Stimulated activated CD4-positive, alpha-beta T cell treated with anti-CD3 and anti-CD28 coated beads, Interleukin-1b, Interleukin-23, amount 100 ng/mL, for 24 hours (primary cell): ENCODE measurements at places on chromosomes 4 and X.

DNA sequence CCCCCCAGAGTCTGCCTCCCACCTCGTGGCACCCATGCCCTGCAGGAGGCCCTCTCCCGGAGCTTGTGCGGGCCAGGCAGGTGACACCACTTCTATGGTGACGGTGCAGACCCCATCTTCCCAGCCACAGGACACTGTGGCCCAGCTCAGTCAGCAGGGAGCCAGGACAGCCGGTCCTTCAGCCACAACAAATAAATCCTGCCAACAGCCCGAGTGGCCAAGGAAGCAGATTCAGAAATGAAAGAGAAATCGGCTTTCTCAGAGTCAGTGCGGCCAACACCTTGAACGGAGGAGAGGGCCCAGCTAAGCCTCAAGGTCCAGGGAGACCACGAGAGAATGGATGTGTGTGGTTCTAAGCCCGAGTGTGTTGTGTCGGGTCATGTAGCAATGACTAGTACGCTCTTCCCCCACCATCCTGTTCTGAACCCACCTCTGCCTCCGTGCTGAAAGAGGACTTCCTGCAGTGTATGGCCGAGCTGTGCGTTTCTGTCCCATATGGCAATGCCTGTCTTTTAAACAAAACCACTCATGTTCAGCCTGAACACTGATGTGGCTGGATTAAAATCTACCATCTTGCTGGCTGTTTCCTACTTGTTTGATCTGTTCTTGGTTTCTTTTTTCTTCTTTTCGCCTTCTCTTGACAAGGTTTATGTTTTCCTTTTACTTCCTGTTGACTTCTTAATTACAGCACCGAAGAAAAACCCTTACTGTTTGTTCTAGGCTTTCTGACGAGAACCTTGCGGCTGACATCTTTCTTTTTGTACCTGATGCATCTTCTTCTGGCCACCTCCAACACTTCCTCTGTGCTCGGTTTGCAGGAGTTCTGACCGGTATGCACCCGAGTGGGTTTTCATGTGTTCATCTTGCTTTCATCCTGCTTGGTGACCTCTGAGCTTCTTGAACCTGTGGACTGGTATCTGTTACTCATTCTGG is 53.1 kb downstream of the GAK start:
- DNase-seq: no peak

DNA sequence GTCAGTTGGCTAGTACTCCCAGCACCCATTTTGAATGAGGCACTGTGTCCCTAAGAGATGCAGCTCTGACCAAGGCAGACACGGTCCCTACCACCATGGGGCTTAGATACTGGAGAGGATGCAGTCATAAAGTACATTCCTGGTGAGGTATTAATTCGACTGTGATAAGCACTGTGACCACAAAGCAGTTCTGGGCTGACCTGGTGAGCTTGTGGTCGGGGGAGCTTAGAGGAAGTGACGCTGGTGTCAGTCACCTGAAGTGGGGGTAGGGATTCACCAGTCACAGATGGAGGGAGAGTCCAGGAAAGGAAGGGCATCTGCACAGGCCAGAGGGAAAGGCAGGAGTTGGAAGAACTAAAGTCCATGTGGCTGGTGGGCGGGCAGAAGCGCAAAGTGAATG is 15.8 kb upstream of the CLTRN start:
- no peak for DNase-seq

DNA sequence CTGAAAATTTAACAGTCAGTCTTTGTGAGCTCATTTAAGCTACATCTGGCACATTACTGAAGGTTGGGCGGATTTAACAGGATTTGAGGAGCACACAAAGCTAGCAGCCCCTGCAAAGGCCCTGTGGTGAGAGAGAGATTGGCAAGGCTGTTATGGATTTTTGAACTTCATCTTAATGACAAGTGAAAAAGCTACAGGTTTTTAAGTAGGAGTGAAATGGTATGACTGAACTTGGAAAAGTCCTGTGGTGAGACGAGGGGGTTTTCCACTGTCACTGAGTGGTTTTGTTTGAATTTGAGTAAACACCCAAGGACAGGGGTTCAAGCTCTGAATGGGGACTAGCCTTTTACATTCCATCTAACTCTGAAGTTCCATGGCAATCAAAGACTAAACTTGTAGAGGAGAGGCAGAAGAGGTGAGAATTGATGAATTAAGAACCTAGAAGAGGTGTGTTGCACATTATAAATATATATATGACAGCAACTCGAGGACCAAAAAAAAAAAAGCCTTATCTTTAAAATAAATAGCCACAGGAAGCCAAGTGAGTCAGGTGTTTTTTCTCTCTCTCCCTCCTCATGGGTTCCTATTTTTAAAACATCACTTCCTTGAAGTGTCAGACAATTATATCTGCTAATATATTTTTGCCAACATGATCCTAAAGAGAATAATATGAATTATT is 47.8 kb upstream of the CLNK start:
- DNase-seq: no peak

DNA sequence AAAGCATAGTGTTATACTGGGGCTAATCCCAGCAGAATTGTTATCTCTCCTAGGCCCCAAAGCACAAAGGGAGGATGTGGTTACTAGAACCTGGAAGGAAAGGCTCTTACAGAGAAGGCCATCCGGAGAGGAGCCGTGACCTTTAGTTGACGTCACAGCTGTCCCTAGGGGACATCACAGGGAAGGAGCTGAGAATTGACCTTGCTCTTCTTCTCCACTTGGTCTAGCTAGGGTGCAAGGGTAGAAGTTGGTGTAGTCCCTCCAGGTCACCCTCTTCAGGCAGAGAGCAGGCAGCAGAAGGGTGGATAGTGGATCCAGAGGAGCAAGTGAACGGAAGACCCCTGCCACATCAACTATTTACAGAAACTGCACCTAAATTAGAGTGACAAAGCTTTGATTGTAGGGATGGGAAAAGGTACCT is 22.8 kb upstream of the FGF2 start:
- no peak for DNase-seq

DNA sequence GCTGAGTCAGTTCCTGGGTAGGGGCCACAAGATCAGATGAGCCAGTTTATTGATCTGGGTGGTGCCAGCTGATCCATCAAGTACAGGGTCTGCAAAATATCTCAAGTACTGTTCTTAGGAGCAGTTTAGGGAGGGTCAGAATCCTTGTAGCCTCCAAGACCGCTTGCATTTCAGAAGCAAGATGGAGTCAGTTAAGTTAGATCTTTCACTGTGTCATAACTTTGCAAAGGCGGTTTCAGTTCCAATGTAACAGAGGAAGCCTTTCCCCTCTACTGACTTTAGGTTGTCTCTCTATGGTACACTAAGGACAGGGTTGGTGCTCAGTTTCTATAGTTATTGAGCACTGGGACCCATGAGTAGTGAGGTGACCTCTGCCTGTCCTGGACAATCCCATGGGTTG is 127.3 kb upstream of the WDR1 start:
- DNase-seq: no peak

DNA sequence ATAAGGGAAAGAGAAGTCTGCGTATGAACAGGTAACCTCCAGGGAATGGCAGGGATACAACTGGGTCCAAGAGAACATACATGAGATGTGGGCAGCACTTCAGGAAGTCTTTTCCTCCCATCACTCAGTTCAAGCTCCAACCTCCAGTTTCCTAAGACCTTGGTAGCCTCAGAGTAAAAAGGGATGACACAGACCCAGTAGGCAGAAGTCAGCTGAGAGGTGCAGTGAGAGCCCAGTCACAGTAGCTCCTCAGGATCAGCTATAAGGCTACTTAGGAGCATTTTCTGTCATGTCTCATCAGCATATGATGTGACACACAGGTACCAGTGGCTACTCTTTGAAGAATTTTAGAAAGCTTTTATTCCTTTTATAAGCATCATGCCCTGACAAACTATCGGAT is 12.5 kb upstream of the STS start:
- no peak for DNase-seq

- no peak for DNase-seq
These were observed 119.2 kb upstream of the EDNRA start for GRCh38 chr4:147361726-147362125.

DNA sequence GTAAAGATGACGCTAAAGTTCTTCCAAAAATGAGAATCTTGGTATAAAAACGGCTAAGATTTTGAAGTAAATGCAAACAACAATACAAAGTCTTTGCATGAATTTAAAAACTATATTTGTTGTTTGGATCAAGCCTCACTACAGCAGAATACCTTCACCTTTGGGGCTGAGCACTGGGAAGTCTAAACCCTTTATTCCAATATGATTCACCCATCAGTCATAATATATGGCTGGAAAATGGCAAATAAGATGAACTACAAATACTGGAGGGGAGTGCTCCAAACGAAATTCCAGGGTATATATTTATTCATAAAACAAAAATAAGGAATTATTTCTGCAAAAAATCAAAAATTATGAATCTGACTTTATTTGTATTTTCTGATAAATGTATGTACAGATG is 138.4 kb downstream of the SCFD2 start:
- no peak for DNase-seq

DNA sequence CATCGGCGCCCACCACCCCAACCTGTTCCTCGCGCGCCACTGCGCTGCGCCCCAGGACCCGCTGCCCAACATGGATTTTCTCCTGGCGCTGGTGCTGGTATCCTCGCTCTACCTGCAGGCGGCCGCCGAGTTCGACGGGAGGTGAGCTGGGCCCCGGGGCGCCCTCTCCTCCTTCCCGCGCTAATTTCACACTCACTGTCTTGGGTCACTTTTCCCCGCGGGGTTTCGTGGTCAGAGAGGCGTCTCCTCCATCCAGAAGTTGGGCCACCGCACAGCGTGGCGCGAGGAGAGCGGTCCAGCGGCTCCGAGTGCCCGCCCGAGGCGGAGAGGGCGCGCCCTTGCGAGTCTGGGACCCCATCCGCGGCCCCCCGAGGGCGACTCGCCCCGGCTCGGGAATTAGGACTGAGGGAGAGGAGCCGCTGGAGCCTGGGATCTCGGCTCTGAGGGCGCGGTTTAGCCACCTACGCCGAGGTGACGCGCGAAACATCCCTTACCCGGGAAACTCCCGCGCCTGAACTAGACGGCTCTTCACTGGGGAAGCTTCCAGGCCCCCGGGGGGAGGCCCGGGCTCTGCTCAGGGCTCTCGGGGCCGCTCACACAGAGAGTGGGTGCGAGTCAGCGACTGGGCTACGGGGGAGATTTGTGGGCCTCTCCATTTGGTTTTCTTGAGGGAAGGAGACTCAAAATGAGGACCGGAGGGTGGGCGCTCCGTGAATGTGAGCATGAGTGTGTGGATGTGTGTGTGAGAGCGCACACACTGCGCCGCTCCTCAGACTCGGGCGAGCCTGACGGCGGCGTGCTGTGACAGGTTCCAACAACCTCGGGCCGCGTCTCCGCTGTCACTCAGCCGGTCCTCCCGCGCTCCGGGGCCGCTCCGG is 551 bp downstream of the NPNT start:
- DNase-seq: no peak

DNA sequence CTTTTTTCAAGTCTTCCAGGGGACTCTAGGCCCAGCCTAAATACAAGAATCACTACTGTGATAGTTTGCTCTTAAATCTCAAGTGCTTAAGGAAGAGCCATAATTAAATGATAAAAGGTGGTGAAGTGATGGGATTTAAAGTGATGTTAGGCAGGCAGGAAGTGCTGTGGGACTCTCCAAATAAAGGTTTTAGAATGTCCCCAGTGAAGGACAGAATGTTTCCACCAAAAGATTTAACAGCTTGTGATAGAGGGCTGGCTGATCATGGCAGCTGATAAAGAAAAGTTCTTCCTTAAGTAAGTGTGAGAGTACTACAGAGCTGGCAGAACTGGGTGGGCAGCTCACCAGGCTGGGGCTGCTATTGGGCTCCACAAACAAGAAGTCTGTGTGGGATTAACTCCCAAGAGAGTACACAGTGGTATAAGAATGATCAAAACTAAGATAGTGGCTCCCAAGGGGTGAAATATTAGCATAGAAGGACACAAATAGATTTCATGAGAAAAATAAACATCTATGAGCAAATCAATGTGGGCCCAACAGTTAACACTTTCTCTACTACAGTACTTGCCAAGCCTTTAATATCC is 637.2 kb upstream of the CPEB2 start:
- DNase-seq: no peak

GRCh38 chr4:3062471-3062870 is 11.9 kb downstream of the HTT-AS start:
- no peak for DNase-seq

GRCh38 chr4:20323991-20324390 is 72.3 kb downstream of the SLIT2 start:
- no peak for DNase-seq

GRCh38 chr4:33349376-33349775 is 2629.2 kb downstream of the PCDH7 start:
- DNase-seq: no peak

GRCh38 chrX:31572360-31572759 is 500.5 kb upstream of the FTHL17 start:
- DNase-seq: no peak

- DNase-seq: peak; percentile 13
These were observed 767 bp upstream of the SMIM20 start for GRCh38 chr4:25913056-25913850.

GRCh38 chr4:25896776-25897539 is 17.1 kb upstream of the SMIM20 start:
- no peak for DNase-seq

DNA sequence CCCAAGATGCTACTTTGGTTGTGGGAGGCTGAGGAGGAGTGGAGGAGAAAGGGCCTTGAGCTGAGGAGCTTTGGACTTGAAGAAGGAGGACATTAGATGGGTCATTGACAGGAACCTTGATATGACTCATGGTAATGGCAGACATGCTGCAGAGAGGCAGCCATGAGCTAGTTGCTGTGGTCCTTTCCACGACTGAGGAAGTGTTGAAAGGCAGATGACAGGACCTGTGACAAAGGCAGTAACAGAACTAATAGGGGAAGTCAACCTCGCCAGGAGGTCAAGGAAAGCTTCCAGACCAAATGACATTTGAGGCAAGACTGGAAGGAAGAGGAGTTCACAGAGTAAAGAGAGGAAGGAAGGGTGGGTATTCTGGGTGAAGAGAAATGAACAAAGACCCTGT is 7.6 kb upstream of the XPNPEP2 start:
- no peak for DNase-seq

- DNase-seq: no peak
These were observed 61.7 kb upstream of the PLS3 start for GRCh38 chrX:115499112-115499805.

GRCh38 chr4:7756561-7757355 is 182.9 kb downstream of the AFAP1 start:
- DNase-seq: no peak

GRCh38 chr4:177116161-177116560 is 193.5 kb upstream of the NEIL3 start:
- DNase-seq: no peak

- no peak for DNase-seq
These were observed 211.8 kb downstream of the PPP4R3C start for GRCh38 chrX:27251369-27251768.

GRCh38 chr4:108087293-108087967 is 81.3 kb downstream of the LEF1 start:
- DNase-seq: no peak

- DNase-seq: peak; percentile 1
These were observed 222.6 kb downstream of the SPIN4 start for GRCh38 chrX:63128509-63128908.
